Hypothalamus (tissue), 51 donors: ENCODE measurements at places on chromosomes 11 and 22.
A peak's percentile ranks its signal among the peaks of the same experiment; 100 is the strongest.

DNA sequence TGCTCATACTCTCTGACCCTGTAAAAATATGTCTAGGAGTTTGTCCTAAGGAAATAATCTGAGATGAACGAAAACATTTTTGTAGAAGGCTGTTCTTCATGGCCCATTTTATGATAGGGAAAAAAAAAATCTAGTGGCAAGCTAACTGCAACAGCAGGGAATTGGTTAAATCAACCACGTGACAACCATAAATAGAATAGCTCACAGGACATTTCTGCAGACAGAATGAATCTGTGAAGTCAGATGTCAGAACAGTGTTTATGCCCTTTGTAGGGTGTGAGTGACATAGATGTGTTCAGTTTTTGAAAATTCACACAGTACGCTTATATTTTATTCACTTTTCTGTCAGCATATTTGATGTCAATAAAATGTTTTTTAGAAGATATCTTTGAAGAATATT lies 16.1 kb downstream of the ARHGAP1 start:
- DNase-seq: no peak

DNA sequence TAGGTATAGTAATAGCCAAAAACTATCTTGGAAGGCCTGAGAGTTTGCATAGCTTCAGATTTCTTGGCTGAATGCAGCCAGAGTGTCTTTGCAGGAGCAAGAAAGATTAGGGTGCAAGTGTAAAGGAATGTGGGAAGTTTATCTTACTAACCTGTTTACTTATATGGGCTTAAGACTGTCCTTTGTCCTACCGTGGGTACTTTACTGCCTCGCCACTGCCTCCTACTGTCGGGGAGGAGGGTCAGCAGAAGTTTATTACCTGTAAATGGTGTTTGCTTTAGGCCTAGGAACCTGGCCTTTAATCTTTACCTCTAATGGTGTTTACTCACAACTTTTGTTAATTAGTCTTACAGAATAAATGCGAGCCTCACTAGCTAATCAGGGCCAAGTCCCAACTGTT lies 633.8 kb downstream of the DLG2 start:
- no peak for DNase-seq

DNA sequence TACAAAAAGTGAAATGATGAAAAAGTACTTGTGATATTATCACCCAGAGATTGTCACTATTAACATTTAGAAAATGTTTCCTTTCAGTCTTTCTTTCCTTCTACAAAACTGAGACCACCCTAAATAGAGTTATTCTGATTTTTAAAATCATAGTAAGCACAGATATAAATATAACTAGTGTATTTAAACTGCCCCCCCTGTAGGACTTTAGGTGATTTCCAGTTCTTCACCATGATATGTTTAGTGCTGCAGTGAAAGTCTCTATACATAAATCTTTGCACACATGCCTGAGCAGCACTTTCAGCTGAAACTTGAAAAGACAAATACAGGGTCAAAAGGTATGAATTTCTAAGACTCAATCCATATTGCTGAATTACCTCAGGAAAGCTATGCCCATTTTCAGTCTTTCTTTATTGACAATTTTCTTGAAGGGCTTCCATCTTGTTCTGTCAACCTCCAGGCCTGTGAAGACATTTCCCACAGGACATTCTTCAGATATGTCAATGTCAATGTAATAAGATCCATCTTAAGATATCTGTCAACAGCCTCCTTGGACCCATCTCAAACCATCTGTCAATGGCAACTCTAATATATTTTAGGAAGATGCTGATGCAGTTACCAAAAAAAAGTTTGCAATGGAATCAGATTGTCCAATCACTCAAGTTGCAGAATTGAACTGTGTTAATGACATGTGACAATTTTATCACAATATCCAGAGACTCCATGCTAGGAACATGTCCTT lies 30.8 kb upstream of the LDLRAD3 start:
- no peak for DNase-seq

- DNase-seq: no peak
These were observed 24.2 kb downstream of the RBX1 start for GRCh38 chr22:40975366-40975765.

DNA sequence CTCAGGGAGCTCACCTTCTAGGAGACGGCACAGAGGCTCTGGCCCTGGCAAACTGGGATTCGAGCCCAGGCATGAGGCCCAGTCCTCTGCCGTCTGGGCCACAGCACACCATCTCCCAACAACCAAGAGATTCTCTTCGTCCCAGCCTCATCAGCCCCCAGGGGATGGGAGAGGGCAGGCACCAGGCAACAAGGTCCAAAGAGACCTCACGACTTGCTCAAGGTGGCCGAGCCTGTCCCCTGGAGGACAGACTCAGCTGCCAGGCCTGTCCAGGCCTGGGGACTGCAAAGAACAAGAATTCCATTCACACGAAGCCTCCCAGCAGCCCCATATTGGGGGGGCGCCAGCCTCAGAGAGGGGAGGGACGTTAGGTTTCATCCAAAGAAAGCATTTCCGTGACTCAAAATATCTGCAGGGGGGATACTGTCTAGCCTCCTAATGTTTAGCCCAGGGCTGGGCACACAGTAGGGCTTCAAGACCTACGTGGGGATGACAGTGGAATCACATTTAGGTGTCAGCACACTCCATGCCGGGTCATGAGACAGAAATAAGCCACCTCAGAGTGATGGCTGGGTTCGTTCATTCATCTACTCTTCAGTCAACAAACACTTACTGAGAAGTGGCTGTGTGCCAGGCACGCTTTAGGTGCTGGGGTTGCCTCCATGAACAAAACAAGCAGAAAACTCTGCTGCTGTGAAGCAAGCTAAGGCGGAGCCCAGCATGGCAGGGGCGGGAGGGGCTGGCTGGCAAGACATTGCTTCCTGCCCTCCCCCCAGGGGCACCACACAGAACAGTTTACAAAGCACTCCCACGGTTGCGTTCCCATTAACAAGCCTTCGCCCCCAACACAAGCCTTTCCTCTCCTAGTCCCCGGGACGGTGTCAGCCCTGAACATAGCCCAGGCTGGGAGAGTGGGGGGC lies 1.2 kb downstream of the CARNS1 start:
- DNase-seq: no peak

DNA sequence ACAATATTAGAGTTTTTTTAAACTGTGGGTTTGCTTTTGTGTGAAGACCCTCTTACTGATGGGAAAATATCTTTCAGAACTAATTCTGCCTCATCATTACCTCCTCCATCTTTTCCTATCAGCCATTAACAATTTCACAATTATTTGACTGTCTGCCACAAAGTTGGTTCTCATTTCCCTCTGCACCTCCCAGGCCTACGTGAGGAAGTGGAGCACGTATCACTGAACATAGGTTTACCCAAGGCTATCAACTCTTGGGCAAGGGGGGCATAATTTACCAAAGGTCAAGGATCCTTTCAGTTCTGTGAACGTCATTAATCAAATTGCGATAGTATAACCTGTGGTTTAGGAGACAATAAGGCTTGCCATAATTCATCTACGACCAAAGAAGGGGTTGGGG lies 60.0 kb downstream of the LIF start:
- DNase-seq: no peak

GRCh38 chr22:33329398-33329797 lies 271.2 kb upstream of the SYN3 start:
- DNase-seq: no peak

GRCh38 chr11:25453471-25453870 lies 878.5 kb upstream of the ANO3 start:
- no peak for DNase-seq

DNA sequence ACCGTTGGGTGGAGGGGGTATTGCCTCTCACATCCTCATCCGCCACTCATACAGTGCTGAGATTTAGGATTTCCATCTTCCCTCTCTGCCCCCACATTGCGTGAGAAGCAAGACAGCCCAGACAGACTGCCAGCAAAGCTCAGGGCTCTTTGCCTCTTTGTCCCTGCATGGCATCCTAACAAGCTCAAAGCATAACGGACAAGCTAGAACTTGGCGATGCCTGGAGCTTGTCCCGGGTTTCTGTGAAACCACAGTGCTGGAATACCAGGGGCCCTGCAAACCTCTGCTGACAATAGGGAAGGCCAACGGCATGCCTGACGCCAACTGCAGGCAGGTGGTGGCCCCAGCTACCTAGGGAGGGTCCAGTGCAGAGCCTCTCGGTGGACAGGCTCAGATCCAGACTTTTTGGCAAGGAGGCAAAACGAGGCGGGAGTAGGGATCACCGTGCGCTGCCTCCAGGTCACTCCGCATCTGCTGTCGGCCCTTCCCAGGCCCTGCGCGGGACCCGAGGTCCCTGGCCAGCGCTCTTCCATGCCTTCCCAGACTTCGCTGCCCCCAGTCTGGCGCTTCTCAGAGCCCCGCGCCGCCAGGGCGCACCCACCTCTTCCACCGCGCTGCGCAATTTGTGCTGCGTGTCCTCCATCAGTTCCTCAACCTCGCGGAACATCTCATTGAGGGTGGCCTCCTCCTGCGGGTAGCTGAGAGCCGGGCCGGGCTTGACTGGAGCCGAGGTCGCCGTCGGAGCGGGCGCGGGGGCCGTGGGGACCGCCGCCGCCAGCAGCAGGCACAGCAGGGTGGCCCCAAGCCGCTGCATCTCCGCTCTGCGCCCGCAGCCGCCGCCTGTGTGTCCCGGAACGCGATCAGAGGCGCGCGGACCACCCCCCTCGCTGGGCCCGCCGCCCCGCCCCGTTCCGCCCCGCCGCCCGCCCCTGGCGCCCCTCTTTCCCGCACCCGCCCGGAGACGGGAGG lies at the start of gene DKK3:
Gene DKK3 (minus strand): TSS at position 858 of the 969 bp plus-strand sequence. CDS start 44 bp downstream, at position 814.
- DNase-seq: peak; percentile 28

GRCh38 chr11:13135385-13136271 lies 126.5 kb downstream of the RASSF10 start:
- DNase-seq: no peak

DNA sequence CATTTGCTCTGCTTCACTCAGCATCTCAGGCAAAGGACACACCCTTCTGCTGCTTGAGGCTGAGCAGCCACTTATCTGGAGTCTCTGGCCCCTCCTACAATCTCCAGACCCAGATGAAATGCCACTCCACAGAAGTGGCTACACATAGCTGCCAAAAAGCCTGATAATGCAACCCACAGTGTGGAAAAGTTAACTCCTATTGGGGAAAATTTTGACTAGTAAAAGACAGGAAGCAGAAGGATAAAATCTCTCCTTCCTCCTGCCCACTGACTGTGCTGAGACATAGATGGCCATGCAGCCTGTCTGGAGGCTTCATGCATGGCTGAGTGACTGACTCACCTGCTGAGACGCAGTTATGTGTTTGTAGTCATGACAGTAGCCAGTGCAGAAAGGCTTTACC lies 92.3 kb upstream of the TEAD1 start:
- DNase-seq: no peak

DNA sequence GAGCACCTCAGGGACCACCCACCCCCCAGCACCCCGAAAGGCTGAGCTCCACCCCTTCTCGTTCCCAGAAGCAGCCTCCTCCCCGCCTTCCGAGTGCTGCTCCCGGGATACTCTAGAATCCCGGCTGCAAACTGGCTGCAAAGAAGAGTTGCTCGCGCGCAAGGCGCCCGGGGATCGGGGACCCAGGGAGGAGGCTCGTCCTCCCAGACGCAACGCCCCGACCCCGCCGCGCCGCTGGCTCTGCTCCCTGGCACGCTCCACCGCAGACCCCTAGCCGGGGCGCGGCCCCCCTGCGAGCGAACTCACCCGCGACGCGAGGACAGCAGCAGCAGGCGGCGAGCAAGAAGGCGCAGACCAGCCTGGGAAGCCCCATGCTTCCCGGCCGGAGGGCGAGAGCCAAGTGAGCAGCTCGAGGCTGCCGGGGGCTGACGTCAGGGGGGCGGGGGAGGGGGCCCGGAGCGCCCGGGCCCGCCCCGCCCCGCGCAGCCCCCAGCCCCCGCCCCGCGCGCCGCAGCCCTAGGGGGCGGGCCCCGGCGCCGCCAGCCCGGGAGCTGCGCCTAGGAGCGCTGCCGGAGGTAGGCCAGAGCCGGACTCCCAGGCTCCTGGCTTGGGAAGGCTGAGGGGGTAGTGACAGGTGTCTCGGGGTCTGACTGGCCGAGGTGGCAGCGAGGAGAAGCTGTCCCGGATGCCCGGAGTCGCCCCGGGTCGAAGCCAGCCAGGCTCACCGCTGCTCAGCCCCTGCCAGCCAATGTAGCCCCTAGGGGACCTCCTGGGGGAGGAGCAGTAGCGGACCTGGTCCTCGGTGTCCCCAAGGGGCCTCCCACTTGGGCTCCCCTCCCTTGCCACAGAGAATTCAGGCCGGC lies at the start of gene MCAM:
Gene MCAM (minus strand): TSS at position 402 of the 863 bp plus-strand sequence. CDS start 29 bp downstream, at position 373.
- peak; percentile 55 for DNase-seq

DNA sequence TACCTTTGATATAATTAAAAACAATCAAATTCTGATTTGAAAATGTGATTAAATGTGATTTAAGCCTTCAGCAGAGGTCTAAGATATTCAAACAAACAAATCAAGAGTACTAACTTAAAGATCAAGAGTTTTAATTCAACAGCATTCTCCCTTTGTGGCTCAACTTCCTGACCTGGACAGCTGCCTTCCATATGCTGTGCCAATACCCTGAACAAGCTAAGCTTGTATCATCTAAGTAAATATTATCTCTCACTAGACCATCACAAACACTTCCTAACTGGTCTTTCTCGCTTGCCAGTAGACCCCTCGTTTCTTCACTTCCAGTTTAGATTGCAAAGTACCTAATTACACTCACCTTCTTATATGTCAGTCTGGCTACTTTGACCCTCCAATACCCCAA lies 35.9 kb upstream of the P4HA3 start:
- no peak for DNase-seq

- DNase-seq: no peak
These were observed 6.6 kb downstream of the TSPAN4 start for GRCh38 chr11:849104-849824.

DNA sequence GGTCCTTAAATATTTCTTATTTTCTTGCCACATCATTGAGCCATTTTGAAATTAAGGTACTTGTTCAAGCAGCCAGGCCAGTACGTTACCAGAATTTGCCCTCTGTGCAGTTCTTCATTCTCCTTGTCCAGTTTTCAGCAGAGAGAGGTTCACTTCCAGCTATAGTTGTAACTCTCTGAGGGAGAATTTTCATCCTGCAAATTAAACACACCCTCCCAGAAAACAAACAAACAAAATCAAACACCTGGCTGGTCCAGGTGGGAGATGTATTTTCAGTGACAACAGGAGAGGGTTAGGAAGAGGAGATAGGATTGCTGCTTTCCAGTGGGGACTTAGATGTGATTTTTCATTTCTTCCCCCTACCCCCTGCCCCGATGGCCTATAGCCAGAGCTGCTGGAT lies 45.0 kb downstream of the LHFPL7 start:
- no peak for DNase-seq
